ENCODE measurements at places on chromosomes 16 and 17.

DNA sequence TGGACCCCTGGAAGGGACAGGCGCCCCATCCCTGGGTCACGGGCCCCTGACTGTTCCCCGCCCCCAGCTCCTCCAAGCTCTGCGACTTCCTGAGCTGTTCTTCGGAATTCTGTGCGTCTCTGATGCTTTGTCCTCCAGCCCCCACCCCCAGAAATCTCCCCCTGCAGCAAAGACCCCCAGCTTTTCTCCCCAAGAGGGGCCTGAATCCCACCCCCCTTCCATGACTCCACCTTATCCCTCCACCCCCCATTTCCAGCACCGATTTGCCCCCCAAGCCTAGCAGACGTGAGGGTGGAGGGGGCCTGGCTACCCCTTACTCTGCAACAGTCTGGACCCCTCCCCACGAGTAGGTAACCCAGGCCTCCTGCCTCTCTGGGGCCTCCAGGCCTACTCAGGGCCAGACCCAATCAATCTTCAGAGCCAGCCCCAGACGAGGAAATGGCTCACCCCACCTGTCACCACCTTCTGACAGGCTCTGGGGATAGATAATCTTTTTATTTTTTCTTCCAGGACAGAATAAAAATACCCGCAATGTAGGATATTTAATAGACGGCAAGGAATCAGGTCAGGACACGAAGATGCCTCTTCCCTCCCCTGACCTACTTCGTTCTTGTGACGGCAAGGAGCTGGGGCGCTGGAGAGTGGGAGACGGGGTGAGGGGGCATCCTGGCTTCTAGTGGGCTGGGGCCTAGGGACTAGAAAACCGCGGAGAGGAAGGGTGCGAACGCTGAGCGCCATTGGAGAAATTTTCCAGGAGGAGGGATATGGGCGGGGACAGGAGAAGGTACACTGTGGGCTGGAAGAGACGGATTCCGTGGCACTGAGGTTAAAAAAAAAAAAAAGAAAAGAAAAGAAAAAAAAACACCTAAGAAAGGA, 744 bp upstream of the PLXDC1 start:
- DNase-seq: no peak

DNA sequence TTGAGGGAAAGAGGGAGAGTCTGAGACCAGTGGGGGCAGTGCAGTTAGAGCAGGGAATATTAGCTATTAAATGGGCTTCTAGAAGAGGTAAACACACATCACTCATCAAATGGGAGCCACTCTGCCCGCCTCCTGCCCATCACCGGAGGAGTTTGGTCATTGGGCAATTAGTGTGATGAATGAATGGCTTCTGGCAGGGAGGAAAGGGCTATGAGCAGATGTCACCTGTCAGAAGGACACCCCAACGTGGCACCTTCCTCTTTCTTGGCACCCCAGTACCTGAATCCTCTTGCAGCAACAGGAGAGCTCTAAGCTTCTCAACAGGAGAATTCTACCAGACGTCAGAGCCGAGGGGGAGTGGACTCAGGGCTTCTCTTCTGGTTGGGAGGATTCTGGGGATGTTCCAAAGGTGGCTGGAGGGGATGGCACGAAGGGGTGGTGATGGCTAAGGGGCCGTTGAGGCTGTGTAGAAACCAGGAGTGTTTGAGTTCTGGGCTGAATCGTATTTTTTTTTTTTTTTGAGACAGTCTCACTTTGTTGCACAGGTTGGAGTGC, 11.0 kb downstream of the C1QTNF1 start:
- no peak for DNase-seq

DNA sequence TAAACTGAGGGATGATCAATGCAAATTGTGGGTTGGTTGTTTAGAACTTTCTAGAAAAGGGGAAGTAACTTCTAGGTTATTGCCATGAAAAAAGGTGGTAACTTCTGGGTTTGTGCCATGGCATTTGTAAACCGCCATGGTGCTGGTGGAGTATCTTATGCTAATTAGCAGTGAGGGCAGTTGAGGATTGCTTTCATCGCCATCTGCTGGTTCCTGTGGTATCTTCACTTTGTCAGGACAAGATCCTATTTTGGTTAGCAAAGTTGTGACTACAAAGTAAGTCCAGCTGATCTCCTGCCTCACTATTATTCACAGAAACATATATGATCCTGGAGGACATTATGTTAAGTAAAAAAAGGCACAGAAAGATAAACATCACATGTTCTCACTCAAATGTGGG, 1332.3 kb downstream of the CDH11 start:
- no peak for DNase-seq

DNA sequence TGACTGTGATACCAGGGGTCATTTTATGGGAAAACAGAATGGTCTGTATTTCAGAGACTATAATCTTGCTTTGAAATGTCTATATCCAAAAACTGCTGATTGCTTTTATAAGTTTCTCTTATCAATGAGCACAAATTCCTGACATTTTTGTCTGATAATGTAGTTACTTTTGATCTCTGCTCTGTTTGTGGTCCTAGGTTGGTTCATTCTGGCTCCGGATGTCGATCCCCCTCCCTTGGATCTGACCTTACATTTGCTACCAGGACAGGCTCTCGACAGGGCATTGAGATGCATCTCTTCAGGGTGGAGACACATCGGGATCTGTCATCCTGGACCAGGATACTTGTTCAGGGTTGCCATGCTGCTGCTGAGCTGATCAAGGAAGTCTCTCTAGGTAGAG, 27.3 kb upstream of the VPS4A start:
- no peak for DNase-seq

- DNase-seq: no peak
Observed at GRCh38 chr17:79020631-79021301, 3.2 kb upstream of the C1QTNF1 start.

Data from stimulated activated CD8-positive, alpha-beta memory T cell treated with anti-CD3 and anti-CD28 coated beads, Interleukin-4, amount 100 ng/mL, for 4 hours (primary cell).